ENCODE measurements at places on chromosomes 6 and 20.
A peak's percentile ranks its signal among the peaks of the same experiment; 100 is the strongest.

GRCh38 chr6:39484276-39484675, 161.8 kb upstream of the KCNK16 start:
- no peak for DNase-seq

DNA sequence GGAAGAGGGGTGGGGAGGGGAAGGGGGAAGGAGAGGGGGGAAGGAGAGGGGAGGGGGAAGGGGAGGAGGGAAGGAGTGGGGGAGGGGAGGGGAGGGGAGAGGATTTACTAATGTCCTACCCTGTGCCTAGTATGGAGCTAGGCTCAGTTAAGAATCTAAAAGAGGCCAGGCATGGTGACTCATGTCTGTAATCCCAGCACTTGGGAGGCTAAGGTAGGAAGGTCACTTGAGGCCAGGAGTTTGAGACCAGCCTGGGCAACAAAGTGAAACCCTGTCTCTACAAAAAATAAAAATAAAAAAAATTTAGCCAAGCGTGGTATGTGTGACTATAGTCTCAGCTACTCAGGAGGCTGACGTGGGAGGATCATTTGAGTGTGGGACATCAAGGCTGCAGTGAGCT, 13.0 kb downstream of the UBE2J1 start:
- DNase-seq = no peak

DNA sequence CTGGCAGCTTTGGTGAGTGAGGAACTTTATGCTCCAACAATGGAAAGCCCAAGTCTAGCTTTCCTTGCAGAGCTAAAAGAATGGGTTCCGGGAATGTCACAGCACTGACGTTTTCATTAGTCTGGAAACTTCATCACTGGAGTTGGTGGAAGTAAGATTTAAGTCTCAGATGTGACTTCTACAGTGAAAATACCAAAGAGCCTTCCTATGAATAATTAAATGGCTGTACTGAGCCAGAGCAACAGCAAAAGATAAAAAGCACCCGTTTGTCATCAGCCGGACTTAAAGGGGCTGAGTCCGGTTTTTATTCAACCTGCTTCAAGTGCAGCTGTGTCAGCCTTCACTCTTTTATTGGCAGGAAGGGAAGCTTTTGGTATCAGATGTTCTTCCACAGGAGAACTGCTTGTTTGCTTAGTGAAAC, 46.5 kb upstream of the SHLD1 start:
- no peak for DNase-seq

GRCh38 chr6:150977281-150977680, 111.8 kb downstream of the MTHFD1L start:
- no peak for DNase-seq

- DNase-seq = peak; percentile 84
Observed at GRCh38 chr6:108782179-108783041, 65.8 kb upstream of the ARMC2 start.

Data from uterus (tissue), 4 donors.